ENCODE measurements at places on chromosomes 11 and 22. TPM values are rescaled to one million over a fixed set of nuclear protein-coding genes. Genes with fewer than 3 reads are reported as not detected.

Gene MS4A4E
- 2.3 TPM for total RNA-seq

Gene CCDC86
- 4.7 TPM for total RNA-seq

Gene GAL3ST1
- total RNA-seq = 1.4 TPM

Gene F2
- total RNA-seq = 1,408 TPM

Gene APOBEC3B
- total RNA-seq = 0.93 TPM

Gene MFRP
- total RNA-seq = not detected

Gene TMEM126B
- total RNA-seq = 14.7 TPM

GRCh38 chr11:77082838-77083565 lies 16.2 kb downstream of the CAPN5 start:
- DNase-seq = no peak

DNA sequence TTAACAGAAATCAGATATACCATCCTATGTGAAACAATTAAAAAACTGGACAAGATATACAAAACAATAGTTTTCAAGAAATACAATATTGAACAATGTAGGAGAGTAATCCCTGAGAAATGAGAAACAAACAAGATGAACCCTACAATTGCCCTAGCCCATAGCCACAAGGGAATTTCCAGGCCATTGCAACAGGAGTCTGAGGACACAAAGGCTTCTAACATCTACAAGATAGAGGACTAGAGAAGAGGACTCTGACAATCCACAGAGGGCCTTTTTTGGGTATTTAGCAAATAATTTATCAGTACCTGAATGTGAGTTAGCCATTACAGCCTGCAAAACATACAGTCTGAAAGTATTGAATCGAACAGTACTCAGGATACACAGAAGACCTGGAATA lies 251.7 kb downstream of the GRM5 start:
- no peak for DNase-seq

DNA sequence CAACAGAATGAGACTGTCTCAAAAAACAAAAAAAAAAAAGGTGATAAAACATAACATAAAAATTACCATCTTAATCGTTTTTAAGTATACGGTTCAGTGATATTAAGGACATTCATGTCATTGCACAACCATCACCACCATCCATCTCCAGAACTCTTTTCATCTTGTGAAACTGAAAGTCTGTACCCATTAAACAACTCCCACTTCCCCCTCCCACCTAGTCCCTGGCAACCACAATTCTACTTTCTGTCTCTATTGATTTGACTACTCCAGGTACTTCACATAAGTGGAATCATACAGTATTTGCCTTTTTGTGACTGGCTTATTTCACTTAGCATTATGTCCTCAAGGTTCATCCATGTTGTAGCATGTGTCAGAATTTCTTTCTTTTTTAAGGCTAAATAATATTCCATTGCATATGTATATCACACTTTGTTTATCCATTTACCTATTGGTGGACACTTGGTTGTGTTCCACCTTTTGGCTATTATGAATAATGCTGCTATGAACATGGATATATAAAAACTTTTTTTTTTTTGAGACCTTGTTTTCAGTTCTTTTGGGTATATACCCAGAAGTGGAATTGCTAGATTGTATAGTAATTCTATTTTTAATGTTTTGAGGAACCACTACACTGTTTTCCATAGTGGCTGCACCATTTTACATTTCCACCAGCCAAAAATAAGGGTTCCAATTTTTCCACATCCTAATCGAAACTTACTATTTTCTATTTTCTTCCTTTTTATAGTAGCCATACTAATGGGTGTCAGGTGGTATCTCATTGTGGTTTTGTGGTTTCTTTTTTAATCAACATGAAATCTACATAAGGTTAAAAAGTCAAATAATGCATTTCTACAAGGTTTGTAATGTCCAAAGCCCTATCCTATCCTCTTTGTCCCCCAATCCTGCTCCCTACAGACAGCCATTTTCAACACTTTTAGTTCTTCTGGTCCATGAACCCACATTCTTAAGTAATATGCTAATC lies 23.4 kb upstream of the PIK3C2A start:
- no peak for DNase-seq

- no peak for DNase-seq
These were observed 5.9 kb downstream of the TAB1 start for GRCh38 chr22:39405346-39406085.

GRCh38 chr11:100640071-100640470 lies 47.0 kb upstream of the ARHGAP42 start:
- no peak for DNase-seq

- no peak for DNase-seq
These were observed 54.3 kb upstream of the MUC15 start for GRCh38 chr11:26626346-26626745.

- no peak for DNase-seq
These were observed 33.3 kb downstream of the ABTB2 start for GRCh38 chr11:34324466-34324865.

GRCh38 chr11:131449036-131450019 lies 78.9 kb downstream of the NTM start:
- DNase-seq = no peak

- DNase-seq = no peak
These were observed 112.0 kb downstream of the PLEKHA7 start for GRCh38 chr11:16902182-16902581.

- no peak for DNase-seq
These were observed 42.4 kb upstream of the PPARA start for GRCh38 chr22:46107753-46108563.

DNA sequence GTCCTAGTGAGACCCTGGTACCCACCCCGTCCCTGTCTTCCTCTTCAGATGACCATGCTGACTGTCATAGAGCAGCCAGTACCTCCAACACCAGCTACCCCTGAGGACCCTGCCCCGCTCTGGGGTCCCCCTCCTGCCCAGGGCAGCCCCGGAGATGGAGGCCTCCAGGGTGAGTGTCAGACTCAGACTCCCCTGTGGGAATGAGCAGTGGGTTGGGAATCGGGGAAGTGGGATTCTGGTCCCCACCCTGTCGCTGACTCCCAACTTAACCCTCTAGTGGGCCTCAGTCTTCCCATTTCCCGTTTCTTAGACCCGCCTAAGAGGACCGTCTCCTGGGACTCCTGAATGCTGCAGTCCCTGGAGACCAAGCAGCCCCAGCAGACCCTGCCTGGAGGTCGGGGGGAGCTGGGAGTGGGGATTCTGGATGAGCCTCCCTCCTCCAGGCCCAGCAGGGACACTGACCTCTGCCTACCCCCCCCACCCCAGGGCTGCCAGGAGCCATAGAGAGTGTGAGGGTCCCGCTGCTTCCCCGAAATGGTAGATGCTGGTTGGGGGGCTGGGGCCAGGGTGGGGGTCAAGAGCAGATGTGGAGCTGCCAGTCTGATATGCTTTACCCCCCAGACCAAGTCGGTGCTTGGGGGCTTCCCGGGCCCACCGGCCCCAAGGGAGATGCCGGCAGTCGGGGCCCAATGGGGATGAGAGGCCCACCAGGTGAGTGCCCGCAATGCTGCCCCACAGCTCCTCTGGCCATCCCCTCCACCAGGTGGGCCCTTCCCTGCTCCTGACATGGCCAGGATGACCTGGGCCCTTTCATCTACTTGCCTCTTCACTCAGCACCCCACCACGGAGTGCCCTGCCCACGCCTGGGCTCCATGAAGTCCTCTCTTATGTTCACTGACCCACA lies 25.5 kb downstream of the EMID1 start:
- no peak for DNase-seq

DNA sequence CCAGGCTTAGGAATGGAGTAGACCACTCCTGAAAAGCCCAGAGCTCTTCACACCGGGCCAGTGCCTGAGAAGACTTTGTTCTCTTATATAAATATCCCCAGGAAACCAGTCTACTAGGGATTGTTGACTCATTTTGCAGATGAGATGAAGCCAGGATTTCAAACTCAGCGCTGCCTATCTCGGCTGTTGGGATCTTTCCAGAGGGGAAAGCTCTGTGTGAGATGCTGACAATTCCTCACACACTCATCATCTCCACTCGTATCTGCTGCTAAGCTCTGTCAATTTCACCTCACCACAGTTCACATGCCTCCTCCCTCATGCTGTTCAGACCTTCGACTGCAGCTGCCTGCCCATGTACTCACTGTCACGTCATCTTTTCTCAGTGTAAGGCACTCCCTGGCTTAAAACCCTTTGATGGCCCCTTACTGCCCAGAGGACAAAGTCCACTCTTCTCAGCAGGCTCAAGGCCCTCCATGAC lies 12.5 kb downstream of the USH1C start:
- DNase-seq = no peak
